Natural killer cell treated with Interleukin-12 subunit alpha and Interleukin-12 subunit beta and Interleukin-15 and Interleukin-18, amount 100 ng/mL, for 72 hours (primary cell): ENCODE measurements at places on chromosomes 3 and 15.

DNA sequence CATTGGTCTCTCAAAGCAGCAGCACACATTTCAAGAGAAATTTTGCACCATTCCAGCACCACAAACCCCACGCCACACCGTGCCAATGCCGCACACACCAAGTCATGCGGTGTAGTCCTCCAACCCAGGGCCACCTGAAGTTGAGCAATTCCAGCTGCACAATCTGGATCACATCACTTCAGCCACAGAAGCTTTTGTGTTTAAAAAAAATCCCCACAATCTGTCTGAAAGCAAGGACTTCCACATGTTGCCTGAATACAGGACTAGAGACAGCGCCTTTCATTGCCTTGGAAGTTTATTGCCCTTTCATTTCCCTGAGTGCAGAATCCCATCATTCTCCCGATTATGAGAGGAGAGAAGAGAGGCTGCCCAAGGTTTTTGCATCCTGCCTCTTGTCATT lies 175.6 kb upstream of the BCL6 start:
- no peak for DNase-seq

- no peak for DNase-seq
Observed at GRCh38 chr3:105987809-105988208, 119.0 kb upstream of the CBLB start.

- DNase-seq = no peak
Observed at GRCh38 chr3:178152031-178152806, 384.0 kb upstream of the KCNMB2 start.

GRCh38 chr15:50624616-50625168 lies 61.9 kb downstream of the TRPM7 start:
- no peak for DNase-seq

GRCh38 chr15:78625606-78626280 lies 4.9 kb upstream of the CHRNA3 start:
- DNase-seq = no peak

GRCh38 chr3:136734382-136735070 lies 17.7 kb downstream of the STAG1 start:
- no peak for DNase-seq

DNA sequence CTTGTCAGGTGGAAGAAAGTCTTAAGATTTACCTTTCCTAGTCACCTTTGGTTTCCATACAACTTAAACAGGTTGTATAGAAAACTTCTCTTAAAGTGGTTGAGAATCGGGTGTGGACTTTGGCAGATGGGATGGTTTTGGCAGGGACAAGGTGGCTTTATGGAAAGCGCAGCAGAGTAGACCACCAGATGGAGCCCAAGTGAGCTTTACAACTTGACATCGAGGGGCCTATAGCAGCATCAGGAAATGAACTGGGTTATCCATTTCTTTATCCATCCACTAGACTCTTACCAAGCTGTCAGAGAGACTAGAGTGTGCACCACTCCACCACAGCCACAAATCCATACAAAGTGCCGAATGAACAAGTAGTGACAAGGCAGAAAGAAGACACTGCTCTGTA lies 85.3 kb upstream of the MBNL1 start:
- peak; percentile 66 for DNase-seq

- DNase-seq = no peak
Observed at GRCh38 chr15:91965501-91966193, 112.1 kb downstream of the SLCO3A1 start.

GRCh38 chr15:92787116-92787515 lies 113.0 kb upstream of the CHD2 start:
- no peak for DNase-seq

- DNase-seq = no peak
Observed at GRCh38 chr3:141444586-141445285, 42.1 kb upstream of the RASA2 start.

DNA sequence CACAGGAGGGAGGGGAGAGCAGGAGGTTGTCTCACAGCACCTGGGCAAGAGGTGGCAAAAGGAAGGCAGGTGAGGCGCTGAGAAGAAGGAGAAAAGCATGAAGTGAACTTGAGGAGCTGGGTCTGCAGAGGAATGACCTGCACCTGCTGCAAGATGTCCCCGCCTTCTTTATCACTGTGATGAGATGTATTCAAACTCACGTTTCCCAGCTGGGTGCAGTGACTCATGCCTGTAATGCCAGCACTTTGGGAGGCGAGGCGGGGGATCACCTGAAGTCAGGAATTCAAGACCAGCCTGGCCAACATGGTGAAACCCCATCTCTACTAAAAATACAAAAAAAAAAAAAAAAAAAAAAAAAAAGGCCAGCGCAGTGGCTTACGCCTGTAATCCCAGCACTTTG lies 22.2 kb upstream of the ZNF710 start:
- no peak for DNase-seq

GRCh38 chr3:115139072-115139471 lies 8.0 kb downstream of the ZBTB20 start:
- no peak for DNase-seq

GRCh38 chr15:73694419-73694818 lies 10.2 kb downstream of the CD276 start:
- no peak for DNase-seq

- no peak for DNase-seq
Observed at GRCh38 chr15:62856466-62857246, 185.9 kb upstream of the TPM1 start.

DNA sequence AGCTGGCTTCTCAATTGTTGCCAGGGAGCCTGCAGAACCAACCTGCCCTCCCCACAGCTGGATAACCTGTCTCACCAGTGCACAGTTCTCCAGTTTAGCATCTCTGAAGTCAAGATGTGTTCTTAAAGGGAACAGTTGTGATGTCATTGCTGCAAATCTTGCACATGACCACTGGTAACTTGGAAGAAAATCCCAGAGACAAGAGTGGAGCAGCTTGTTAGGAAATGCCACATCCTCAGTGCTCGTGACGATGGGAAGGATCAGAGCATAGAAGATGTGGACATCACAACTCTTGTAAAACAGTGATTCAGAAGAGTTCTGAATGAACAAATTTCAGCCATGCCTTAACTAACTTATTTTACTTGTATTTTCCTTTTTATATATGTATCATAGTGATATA lies 36.1 kb upstream of the LIMD1 start:
- DNase-seq = no peak

DNA sequence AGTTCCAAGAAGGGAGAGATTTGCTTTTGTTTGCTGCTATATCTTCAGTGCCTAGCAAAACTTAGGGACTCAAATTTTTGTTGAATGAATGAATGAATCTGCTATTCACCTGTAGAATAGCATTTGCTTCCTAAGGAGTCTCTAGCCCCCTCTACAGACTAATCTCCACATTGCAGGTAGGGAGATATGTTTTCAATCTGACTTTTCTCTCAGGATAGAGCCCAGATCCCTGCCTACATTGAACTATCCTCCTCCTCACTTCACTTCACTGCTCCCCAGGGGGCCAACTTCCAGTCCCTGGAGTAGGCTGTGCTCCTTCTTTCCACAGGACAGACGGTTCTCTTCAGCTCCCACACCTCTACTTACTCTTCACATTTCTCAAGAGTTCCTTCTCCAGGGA lies 81.9 kb upstream of the PTX3 start:
- DNase-seq = no peak

- no peak for DNase-seq
Observed at GRCh38 chr15:29278436-29279105, 8.9 kb upstream of the NSMCE3 start.

- no peak for DNase-seq
Observed at GRCh38 chr3:72721683-72722381, 126.4 kb downstream of the SHQ1 start.

GRCh38 chr3:116281313-116282143 lies 163.8 kb downstream of the LSAMP start:
- DNase-seq = no peak

DNA sequence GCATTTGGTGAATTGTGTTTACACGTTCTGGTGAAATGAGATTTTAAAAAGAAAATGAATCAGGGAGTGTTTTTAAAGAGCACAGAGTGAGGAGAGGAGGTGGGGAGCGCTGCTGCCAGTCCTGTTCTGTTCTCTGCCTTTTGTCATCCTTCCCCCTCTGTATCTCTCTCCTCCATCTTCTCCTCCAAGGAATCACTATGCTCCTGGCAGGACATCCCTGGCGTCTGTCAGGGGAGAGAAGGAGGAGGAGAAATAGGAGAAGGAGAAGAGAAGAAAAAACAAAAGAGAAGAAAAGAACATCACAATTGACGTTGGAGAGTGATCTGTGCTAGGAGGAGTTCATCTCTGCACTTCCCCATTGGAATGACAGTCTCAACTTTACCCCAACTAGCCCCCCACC lies 627.6 kb upstream of the TBL1XR1 start:
- DNase-seq = no peak

GRCh38 chr3:29758434-29759322 lies 477.8 kb downstream of the RBMS3 start:
- DNase-seq = no peak

DNA sequence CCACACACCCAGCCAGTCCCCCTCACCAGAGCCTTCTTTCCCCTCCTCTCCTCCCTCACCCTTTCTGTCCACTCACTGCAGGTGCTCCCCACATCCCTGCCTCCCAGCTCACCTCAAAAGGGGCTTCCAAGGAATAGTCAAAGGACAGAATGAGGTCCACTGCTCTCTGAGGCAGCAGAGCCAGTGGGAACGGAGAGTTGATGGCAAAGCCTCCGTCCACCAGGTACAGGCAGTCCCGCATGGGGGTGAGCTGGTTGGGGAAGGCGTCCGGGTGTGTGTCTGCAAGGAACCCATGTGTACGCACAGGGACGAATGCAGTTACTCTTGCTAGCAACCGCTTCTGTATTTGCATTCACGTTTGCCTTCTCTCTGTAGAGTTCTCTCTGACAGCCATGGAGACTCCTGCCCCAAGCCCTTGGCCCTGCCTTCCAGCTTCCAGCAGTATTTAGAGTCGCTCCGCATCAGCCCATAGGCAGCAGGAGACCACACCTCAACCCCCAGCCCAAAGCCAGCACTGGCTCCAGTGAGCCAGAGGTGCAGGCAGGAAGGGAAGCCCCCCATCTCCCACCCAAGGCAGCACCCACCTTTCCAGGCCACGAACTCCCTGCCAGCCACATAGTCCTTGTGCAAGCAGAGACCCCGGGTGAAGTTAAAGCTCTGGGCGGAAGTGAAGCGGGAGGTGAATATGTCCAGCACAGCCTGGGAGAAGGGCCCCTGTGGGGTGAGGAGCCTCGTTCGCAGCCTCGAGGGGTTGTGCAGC lies 12.4 kb downstream of the PLA2G4F start:
- peak; percentile 29 for DNase-seq

GRCh38 chr3:128994581-128995546 lies 988 bp upstream of the CFAP92 start:
- no peak for DNase-seq

GRCh38 chr15:58962662-58963565 lies 24.5 kb upstream of the RNF111 start:
- DNase-seq = no peak

- peak; percentile 34 for DNase-seq
Observed at GRCh38 chr3:193853511-193854219, 260.7 kb downstream of the OPA1 start.

DNA sequence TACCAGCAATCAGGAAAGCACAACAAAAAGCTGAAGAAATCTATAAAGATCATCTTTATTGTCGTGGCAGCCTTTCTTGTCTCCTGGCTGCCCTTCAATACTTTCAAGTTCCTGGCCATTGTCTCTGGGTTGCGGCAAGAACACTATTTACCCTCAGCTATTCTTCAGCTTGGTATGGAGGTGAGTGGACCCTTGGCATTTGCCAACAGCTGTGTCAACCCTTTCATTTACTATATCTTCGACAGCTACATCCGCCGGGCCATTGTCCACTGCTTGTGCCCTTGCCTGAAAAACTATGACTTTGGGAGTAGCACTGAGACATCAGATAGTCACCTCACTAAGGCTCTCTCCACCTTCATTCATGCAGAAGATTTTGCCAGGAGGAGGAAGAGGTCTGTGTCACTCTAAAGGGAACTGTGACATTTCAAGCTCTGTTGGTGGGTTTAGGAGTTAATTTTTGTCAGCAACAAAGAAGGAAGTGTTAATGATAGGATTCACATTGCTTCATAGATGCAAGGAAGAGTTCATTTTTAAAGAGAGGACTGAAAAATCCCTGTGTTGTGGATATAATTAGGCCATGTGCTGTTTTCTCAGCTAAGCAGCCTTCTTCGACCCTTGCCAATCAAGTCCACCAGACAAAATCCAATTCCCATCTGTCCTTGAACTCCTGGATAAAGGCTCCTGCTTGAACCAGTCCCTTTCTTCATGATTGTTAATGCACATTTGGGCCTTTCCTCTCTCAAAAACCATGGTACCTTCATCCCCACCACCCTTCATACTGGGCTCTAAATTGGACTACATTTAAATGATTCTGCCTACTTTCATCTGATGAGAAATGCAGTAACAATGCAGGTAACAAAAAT lies 1.2 kb downstream of the GPR15 start:
- no peak for DNase-seq

DNA sequence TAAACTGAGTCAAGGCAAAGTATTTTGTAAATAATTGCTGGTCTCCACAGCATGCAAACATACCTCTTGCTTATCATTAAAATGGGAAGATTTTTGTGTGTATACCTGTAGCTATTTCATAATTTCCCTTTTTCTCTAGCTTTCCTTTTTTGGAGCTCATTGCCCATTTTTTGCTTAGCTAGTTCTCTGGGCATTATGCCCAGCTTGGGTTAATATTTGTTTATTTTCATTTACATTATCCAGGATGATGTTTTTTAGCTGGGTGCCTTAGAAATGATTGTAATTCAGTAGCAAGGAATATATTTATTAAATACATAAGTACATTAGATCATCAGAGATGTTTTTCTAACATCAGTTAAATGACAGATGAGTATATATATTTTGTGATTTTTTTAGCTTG lies 1271.7 kb upstream of the GBE1 start:
- DNase-seq = no peak

DNA sequence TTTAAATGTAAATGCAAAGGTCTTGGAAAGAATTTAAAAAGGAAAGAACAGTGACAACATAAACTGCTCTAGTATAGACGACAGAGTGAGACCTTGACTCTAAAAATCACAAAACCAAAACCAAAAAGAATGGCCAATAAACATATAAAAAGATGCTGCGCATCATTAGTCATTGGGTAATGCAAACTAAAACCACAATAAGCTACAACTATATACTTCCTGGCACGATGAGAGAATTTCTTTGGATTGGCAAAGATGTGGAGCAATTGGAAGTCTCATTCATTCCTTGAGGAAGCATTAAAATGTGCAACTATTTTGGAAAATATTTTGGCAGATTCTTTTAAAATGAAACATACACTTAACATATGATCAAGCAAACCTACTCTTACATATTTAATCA lies 98.7 kb upstream of the ZPLD1 start:
- DNase-seq = no peak

DNA sequence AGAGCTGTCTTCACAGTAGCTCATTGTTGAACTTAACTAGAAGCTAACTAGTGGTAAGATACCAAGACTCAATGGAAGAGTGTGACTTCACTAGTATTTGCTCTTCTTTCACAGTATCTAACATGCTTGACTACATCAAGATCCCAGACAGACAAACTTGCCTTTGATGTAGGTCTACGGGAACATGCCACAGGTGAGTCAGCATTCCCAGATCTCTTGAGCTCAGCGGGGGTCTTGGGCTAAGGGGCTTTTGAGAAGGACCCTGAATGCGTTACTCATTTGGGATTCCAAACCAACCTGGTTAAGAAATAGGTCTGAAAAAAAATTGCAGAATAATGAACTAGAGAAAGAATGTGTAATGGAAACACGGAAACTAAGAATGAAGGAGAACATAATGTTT lies 222.4 kb downstream of the RYR3 start:
- no peak for DNase-seq

GRCh38 chr15:34738002-34738401 lies 16.8 kb downstream of the GJD2 start:
- no peak for DNase-seq

- no peak for DNase-seq
Observed at GRCh38 chr3:171256445-171257250, 203.6 kb downstream of the TNIK start.
